Suppressor macrophage treated with lipopolysaccharide for 1 hour (primary cell): ENCODE measurements at places on chromosomes 11 and 22.

DNA sequence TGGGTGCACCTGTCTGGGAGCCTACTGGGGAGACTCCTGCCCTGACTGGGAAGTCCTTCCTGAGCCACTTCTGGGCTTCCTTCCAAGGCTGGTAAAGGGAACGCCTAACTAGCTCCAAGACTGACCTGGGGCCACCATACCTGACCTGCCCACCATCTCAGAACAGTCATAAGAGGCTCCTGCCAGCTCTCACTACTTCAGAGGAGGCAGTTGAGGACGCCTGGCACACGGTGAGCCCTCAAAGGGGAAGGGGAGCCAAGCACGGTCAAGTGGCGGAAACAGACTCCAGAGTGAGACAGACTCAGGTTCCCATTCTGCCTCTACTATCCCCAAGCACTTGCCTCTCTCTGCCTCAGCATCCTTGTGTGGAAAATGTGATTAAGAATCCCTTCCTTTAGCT is 7.6 kb downstream of the MCAT start:
- no peak for DNase-seq

GRCh38 chr11:14408612-14409011 is 49.6 kb upstream of the RRAS2 start:
- DNase-seq, result no peak

DNA sequence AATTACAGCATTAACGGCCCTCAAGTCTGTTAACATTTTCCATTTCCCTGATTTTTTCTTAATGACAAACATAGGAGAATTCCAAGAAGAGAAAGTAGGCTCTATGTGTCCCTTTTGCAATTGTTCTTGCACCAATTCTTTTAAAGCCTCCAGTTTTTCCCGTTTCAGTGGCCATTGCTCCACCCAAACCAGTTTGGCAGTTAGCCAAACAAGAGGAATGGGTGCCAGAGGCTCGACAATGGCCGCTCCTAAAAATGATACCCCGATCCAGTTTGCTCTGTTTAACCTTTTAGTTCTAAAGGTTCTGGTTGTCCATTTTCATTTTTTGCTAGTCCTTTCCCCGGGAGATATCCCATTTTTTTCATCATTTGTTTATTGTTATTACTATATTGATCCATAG is 6.7 kb upstream of the DNAJB13 start:
- no peak for DNase-seq

DNA sequence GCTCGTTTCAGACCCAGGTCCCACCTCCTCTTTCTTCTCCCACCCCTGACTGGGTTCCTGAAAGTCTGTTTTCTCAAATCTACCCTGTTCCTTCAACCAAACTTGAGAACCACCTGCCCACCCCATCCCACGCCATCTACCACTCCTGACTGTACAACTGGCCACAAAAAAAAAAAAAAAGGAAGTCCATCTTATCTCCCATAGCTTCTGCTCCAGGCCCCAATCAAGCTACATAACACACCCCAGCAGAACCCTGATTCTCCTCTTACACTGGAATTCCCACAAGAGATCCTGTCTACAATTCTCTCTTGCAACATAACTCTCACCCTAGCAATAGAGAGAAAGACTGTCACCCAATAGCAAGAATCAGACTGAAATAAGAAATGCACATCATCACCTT is 39.2 kb upstream of the CHST1 start:
- DNase-seq, result peak; percentile 6

GRCh38 chr11:59164028-59164427 is 7.9 kb upstream of the DTX4 start:
- DNase-seq, result no peak

DNA sequence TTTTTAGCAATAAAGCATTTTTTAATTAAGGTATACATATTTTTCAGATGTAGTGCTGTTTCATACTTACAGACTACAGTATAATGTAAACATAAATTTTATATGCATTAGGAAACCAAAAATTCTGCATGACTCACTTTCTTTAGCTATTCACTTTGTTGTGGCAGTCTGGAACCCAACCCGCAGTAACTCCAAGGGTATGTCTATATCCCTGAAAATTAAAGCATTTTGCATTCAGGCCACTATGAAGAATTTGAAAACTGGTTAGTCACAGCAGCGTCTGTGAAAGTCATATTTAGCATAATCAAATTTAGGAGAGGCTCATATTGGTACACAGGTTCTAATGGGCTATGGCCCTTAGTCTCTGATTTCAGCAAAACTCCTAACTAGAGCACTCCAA is 46.8 kb downstream of the BBOX1 start:
- no peak for DNase-seq

DNA sequence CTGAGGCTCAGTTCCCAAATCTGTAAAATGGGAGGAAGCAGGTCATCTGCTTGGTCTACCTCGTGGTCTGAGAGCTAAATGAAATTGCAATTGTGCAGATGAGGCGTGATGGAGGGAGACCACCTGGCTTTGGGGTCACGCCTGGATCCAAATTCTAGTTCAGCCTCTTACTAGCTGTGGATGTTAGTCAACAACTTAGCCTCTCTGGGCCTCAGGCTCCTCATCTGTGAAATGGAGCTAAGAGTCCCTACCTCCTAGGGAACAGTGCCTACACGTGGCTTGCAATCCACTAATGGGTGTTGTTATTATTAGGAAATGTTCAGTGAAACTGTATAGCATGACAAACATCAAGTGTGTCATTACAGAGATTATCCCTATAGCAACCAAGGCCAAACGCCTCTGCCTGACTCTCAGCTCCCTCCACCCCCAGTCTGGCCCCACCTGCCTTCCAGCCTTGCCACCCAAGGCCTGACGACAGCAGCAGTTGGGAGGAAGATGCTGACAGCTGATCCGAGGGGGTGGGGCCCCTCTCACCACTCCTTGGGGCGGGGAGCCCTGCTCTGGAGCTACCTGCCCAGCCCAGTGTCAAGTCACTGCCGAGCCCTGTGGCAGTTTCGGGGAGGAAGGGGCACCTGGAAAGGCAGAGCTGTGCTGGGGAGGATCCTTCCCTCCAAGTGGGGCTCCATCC is 1.7 kb upstream of the RHOD start:
- peak; percentile 45 for DNase-seq

- peak; percentile 77 for DNase-seq
Observed at GRCh38 chr11:118142809-118143208, 9.8 kb downstream of the SCN4B start.

DNA sequence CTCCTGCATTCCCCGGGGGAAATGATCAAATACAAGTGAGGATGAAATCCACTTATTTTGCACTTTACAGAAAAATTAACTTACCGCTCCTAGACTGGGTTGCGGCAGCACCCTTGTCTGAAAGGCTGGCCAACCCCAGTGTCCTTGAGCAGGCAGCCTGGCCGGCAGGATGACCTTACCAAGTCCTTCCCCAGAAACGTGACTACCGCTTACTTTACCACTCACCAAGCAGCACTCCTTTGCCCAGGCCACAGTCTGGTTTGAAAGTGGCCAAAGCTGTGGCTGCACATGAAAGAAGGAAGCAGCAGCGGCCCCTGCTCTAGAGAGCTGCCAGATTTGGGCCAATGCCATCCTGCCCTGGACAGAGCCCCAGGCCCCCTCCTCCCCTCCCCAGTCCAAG is 20.3 kb downstream of the MYH9 start:
- DNase-seq, result no peak

DNA sequence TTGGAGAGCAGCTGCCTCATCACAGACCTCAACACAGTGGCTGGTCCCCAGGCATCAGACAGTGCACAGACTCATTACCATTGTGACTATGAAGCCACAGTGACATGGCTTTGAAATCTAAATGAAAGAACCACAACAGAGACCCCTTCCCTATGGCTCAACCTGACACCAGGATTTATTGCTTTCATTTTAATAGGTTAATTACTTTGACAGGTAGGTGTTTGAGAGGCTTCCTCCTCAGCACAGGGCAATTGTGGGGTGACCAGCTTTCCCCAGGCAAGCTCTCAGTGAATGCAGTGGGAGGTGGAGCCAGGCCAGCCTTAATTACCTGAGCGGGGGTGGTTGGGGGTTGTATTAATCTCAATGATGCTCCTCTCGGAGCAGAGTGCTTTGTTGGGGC is 102.3 kb downstream of the CHST1 start:
- no peak for DNase-seq

DNA sequence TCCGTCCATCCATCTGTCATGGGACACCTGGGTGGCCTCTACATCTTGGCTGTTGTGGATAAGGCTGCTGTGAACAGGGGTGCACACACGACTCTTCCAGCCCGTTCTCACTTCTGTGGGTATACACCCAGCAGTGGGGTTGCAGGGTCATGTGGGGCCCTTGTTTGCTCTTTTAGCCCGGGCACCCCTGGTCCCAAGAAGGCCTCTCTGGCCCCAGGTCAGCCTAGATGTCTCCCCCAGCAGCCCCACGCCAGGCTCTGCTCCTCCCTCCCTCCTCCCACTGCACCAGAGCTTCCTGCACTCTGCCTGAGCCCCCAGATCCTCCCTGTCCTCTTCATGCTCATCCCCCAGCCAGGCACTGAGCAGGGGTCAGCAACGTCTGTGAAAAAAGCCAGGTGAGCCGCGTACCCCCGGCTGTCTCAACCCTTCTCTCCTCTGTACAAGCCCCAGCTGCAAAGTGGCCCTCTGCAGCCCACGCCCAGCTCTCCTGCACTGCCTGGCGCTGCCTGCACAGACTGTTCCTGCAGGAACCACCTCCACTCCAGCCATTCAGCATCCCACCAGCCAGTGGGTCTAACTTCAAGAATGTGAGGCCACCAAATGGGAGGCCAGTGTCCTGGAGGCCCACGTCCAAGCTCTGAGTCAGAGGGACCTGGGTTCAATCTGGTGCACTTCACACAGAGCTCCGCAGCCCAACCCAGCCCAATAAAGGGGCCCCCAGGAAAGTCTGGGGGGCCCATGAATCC is 1508.9 kb downstream of the BRD1 start:
- DNase-seq, result no peak

DNA sequence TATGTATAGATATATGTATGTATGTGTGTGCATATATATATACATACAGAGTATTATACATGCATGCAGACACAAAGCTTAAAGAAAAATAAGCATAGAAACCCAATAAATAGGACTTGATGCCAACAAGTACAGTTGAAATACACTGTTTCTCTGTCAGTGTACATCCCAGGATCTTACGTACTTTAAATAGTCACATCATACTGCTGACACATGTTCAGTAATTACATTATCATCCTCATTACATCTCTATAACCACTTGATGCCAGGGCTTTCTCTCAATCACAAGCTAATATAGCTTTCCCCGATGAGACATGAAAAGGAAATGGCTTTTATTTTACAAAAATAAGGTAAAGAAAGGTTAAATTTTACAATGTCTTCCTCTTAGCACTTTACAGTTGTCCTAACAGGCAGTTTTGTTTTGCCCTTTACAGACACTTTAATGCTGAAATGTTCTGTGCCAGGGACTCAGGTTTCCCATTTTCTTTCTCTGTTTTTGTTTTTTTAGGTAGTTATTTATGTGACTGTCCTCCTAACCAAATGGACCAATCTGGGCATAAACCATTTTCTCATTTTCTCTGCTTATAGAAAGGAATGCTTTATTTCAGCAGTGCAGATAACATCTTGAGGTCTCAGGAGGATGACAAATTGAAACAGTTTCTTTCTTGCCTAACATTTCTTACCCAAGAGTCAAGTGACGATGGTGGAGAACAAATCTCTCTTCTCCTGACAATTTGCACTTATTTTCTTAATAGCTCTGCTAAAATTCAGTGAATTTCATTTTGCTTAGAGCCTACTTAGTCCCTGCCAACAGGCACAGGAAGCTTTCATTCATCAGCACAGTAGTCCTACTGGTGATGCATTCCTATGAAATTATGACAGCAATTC is 350.2 kb downstream of the TTC28 start:
- no peak for DNase-seq

DNA sequence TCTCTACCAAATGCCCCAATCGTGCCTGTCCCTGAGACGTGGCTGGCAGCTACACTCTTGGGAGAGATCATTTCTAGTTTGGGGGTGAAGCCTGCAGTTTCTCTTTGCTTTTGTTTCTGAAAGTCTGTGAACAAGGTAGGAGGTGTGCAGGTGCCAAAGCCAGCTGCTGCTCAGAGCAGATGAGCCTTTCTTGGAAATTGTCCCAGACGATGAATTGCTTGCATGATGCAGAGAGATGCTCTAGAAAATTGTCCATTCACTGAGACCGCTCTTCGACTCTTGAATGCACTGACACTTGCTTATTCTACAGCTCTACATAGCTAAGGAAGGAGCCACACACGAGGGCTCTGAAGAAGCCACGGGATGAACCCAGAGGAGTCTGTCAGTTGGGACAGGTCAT is 225.6 kb upstream of the E2F8 start:
- no peak for DNase-seq

DNA sequence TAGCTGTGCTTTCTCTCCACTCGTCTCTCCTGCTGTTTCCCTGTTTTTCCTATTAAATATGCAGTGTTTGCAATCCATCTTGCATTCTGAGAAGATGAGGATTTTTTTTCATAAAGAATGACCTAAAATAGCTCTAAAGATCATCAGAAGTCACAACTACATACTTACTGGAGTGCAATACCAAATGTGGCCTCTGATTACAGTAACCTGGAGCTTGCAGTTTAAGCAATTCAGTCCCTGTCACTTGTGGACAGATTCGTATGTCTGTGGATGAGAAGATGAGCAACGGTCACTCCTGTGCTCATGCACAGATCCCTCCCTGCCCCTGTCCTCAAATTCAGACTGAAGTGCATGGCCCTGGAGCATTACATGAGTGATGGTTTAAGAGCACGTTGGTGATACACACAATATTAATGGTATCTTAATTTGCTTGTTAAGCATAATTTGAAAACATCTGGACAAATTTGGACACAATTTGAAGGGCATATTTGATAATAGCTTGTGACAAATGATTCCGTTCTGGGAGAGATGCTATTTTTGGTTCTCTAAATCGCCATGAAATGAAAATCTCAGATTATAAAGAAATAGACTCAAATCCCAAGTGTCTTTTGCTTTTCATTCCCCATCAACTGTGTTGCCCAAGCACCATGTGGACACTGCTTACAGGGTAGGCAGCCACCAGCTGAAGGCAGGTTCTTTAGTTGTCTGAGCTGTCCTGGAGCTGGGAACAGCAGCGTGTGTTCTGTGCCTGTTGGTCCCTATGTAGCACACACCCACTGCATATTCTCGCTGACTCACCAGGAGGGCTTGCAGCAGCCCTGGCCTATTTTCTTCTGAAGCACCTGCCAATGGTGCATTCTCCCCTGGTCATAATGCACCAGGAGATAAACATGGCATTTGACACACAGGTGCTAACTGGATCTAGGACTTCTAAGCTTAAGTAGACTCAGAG is 32.6 kb upstream of the PRAME start:
- no peak for DNase-seq

DNA sequence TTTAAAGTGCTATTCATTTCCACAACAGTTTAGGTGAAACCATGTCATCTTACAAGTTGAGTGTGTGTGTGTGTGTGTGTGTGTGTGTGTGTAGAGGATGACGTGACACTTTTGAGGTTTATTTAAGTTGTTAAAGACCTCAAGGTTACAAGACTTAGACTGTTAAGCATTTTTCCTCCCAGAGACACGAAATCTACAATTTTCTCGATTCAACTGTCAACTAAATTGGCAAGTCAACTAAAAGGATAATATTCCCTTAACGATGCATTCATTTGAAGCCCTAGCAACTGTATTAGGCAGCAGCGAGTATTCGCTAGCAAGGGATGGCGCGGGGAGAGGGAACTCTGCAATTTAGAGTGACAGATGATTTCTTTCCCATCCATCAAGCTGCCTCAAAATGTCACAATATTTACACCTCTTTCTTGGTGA is 17.6 kb upstream of the BDNF start:
- DNase-seq, result no peak
